ENCODE measurements at places on chromosomes 6 and 20.

- no peak for DNase-seq
Measured at GRCh38 chr20:32606107-32606506, 21.0 kb upstream of the NOL4L start.

DNA sequence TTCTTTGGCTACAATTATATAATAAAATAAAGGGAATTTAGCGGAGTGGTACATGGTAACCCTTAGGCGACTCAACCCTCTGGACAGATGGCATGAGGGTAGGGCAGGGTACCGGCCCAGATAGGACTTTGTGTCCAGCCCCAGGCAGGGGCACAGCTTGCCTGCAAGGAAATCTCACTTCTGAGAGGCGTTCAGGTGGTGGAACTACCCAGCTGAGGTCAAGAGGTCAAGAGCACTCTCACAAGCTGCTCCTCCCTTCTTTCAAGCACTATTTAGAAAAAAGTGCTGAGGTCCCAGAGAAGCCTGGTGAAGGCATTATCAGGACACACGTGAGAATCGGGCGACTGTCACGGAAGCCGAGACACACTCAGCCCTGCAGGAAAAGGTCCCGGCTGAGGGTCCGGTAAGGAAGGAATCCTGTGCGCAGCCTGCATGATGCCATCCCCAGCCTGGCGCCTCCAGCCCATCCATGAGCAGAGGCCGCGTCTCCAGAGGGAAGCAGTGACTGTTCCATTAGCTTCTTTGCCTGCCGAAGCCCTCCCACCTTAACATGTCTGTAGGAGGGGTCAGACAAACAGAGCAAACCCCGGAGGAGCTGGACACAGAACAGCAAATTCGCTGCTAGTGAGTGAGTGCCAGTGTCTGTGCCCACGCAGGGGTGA, 54.8 kb downstream of the WDR27 start:
- DNase-seq = no peak

DNA sequence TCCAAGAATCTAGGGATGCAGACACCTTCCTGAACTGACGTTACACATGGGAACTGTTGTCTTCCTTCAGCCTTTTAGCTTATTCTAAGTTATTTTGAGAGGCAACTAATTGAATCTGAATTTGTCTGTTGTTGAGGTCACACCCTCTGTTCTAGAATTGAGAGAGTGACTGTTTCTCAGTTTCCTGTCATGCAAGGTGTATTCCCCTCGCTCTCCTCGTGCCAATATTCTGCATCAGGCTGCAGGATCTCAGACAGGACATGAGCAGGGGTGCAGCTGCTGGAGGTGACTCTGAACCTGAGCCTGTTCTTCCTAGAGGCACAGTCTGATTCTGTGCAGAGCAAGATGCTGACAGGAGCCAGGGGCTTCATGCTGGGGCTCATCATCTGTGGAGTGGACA, 52.5 kb downstream of the HLA-DPB1 start:
- no peak for DNase-seq

DNA sequence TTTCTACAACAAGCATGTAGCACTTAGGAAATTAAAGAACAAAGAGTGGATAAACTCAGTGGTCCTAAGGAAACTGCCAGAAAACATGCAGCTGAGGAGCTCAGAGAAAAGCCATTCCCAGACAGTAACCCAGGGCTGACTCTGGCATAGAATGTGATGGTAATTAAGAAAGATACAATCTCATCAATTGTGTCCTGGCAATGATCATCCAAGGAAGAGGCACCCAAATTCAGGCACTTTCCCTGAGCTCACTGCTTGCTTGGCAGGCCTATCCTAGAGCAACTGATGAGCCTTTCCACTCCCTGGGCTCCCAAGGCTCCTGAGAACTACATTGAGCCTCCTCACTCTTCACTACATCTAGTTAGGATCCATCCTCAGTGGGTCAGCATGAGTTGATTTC, 16.2 kb downstream of the EIF2S2 start:
- no peak for DNase-seq

GRCh38 chr6:135811170-135811569, 40.3 kb upstream of the PDE7B start:
- no peak for DNase-seq

GRCh38 chr6:33251395-33252012, 20.2 kb downstream of the VPS52 start:
- no peak for DNase-seq

GRCh38 chr20:652615-653109, 338 bp downstream of the SRXN1 start:
- DNase-seq = no peak

DNA sequence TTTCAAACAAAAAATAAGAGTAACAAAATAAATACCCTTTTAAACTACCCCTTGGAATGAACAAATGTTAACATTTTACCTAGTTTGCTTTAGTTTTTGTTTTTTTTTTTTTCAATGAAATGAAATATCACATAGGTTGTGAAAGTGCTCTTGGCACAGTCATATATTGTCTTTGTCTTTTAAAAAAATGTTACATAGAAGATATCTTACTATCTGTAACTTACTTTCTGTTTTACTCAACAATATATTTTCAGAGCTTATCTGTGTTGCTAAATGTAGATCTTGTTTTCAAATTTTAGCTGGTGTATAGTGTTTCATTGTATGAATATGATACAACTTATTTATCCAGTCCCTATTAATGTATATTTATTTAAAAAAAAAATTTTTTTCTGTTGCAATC, 8.6 kb downstream of the CEP57L1 start:
- no peak for DNase-seq

DNA sequence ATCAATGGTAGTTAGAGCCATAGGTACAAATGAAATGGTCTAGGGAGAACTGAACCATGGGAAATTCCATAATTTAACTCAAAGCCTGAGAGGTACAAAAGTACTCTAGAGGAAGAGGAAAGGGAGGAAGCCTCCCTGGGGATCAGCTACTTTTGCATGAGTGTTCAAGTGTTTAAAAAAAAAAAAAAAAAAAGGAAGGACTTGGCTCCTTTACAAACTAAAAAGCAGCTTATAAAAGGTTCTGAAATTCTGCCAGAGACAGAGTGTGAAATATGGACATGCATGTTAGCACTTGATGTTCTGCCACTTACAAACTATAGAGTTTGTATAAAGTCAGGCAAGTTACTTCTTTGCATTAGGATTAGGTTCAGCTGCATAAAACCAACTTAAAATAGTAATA, 290.0 kb downstream of the TBC1D7 start:
- DNase-seq = no peak

DNA sequence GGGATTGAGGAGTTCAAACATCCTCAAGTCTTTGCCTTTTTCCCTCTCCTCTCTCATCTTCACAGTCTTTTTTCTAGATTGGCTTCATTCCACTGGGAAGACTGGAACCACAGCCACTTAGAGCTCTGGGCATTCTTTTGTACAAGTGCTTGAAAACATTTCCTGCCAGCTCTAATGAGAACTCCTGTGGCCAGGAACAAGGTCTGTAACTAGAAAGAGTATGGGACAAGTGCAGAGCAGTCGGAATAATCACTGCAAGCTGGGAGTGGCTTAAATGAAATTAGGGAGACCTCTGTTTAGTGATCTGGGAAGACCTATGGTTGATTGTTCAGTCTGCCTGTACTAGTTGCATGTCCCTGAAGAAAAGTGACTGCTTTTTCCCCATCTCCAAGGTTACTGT, 41.0 kb upstream of the SMIM8 start:
- DNase-seq = no peak

- no peak for DNase-seq
Measured at GRCh38 chr20:17595856-17596255, 26.0 kb downstream of the DSTN start.

DNA sequence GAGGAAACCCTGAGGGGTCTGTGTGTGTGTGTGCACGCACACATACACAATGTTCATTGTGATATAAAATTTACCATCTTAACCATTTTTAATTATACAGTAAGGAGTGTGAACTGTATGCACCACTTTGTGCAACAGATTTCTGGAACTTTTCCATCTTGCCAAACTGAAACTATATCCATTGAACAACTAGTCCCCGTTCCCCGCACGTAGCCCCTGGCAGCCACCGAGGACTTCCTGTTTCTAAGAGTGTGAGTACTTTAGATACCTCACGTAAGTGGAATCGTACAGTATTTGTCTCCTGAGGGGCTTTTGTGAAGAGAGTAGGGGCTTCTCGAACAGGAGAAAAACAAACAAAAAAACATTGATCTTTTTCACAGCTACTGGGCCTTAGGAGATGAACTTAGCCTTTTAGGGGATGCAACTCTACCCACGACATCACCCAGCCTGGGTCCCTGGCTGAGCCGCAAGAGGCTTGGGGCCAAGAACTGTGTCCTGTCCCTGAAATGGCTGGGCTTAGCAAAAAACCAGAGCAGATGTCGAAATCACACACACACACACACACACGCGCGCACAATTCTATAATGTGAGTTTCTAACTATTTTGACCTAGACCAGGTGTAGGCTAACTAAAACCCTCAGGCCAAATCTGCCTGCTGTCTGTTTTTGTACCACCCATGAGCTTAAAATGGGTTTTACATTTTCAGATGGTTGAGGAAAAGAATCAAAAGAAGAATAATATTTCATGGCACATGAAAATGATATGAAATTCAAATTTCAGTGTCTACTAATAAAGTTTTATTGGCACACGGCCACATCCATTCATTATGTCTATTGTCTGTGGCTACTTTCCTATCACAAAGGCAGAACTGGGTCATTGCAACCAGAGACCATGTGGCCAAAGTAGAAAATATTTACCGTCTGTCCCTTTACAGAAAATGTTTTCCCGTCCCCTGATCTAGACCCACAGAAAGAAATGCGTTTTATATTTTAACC, 144.2 kb downstream of the EYA2 start:
- DNase-seq = no peak

- no peak for DNase-seq
Measured at GRCh38 chr6:49038294-49038822, 424.7 kb downstream of the MMUT start.

Data from NCI-H187 (cell line).